BJ (cell line): ENCODE measurements at places on chromosomes 6 and 20.

GRCh38 chr6:63447134-63447533 lies 125.1 kb upstream of the LOC128125822 start:
- no peak for DNase-seq

DNA sequence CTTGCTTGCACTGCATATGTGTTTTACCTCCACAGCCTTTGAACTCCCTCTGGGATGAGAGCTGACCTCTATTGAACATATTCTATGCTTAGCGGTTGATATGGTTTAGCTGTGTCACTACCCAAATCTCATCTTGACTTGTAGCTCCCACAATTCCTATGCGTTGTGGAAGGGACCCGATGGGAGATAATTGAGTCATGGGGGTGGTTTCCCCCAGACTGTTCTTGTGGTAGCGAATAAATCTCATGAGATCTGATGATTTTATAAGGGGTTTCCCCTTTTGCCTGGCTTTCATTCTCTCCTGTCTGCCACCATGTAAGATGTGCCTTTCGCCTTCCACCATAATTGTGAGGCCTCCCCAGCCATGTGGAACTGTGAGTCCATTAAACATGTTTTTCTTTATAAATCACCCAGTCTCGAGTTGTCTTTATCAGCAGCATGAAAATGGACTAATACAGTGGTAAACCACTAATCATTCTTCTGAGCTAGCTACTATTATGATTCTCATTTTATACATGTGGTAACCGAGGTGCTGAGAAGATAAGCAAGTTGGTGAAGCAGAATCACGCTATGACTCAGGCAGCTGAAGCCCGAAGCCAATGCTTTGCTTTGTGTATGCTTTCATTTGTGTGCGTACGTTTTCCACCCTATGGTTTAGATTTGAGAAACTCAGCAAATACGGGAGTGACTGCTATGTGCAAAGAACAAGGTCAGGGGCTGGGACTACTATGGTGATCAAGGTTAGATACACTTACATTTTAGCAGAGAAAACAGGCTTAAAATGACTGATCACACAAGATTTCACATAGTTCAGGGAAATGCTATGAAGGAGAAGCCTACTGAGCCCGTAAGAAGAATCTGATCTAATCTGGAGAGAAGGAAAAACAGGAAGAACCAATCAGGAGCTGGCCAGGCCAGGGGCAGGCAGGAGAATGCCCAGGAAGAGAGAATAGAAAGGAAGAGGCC lies 363.5 kb downstream of the ESR1 start:
- DNase-seq: no peak

GRCh38 chr20:5061213-5061612 lies 58.5 kb downstream of the PCNA start:
- DNase-seq: no peak

- DNase-seq: no peak
Measured at GRCh38 chr6:56479381-56479780, 163.3 kb downstream of the DST start.

- DNase-seq: no peak
Measured at GRCh38 chr6:24497254-24497970, 2.6 kb downstream of the ALDH5A1 start.

- no peak for DNase-seq
Measured at GRCh38 chr6:156977527-156978291, 200.5 kb downstream of the ARID1B start.

- DNase-seq: no peak
Measured at GRCh38 chr6:13178107-13178506, 150.2 kb downstream of the TBC1D7 start.

DNA sequence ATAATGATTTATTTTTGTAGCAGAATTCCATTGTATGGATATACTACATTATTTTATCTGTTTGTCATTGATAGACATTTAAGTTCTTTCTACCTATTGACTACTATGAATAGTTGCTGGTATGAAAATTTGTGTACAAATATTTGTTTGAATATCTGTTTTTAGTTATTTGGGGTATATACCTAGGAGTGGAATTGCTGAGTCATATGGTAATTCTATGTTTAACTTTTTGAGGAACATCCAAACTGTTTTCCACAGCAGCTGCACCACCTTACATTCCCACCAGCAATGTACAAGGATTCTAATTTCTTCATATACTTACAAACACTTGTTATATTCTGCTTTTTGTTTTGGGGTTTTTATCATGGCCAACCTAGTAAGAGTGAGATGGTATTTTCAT lies 56.1 kb upstream of the SDHAF4 start:
- no peak for DNase-seq

DNA sequence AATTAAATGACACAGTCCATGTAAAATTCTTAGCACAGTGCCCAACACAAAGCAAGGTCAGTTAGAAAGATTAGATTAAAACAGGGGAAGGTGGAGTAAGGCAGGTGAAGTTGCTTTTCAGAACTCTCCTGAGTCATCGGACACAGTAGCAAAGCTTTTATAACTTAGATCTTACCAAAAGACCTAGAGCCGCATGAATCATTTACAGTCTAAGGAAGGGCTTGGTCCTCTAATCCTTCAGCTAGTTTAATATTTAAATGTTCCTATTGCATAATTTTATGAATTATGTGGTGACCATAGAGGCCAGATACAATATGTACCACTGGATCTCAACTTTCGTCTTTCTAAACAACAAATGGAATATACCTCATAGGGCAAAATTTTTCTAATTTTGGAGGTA lies 202.1 kb upstream of the SNX9 start:
- DNase-seq: no peak

DNA sequence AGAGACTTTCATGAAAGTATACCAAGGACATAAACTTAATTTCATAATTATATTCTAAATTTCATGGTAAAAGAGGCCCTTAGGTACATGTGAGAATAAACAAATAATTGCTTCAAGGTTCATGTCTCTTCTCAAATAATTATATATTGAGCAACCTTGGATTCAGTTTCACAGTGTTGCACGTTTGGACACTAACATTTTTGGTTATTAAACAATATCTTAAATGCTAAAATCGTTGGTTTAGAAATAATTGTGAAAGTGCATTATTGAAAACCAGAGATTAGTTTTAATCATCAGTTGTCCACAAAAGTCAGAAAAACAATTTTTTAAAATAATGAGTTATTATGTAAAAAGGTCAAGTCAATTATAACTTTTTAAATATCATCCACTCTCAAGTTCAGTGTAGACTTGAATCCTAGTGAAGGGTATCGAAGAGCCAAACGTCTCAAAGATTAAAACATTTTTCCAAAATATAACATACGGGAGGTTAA lies 227.1 kb upstream of the DEFB112 start:
- DNase-seq: no peak

GRCh38 chr6:82178759-82179112 lies 68.8 kb downstream of the IBTK start:
- no peak for DNase-seq

DNA sequence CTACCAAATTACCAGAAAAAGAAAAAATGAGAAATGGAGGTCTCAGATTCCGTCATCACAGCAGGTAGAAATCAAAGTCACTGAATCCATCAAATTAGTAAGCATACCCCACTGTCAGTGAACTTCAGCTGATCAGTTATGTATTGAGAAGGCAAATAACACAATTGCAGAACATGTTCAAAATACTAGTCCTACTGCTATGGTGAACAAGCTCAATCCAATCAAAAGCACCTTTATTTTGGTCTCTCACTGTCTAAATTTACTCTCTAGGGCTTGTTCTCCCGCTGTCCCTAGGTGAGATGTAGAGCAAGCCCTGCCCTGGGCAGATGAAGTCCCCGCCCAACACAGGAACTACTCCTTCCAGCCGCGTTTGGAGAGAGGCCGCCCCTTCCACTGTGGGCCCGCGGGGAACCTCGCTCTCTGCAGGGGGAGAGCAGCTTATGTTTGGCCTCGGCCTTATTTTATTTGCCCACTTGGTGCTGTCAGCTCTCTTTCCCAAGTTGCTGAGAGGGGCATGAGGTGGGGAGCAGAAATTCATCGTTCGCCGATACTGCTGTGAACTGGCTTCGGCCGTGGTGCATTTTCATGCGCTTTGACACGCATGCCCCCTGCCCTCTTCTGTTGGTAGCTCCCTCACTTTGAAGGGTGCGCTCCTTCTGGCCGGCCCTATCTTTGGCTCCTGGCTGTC lies 14.3 kb upstream of the MAP1LC3A start:
- no peak for DNase-seq

DNA sequence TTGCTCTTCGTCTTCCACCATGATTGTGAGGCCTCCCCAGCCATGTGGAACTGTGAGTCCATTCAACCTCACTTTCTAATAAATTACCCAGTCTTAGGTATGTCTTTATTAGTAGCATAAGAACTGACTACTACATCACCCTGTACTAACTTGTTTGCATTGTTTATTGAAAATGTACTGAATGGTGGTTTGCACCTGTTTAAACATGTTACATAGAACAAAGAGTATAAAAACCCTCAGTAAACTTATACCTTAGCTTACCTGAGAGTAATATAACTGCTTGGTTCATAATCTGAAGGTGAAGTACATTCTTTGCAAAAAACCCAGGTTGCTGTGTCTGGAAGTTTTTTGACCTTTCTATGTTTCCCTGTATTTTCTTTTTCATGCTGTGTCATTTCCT lies 777.8 kb downstream of the TBC1D32 start:
- no peak for DNase-seq

- peak; percentile 43 for DNase-seq
Measured at GRCh38 chr20:11159728-11160127, 485.9 kb upstream of the JAG1 start.

- DNase-seq: no peak
Measured at GRCh38 chr6:51753635-51754034, 333.8 kb downstream of the PKHD1 start.

- DNase-seq: no peak
Measured at GRCh38 chr6:113662688-113663333, 194.3 kb upstream of the MARCKS start.

- no peak for DNase-seq
Measured at GRCh38 chr20:46232539-46232938, 75.8 kb downstream of the CDH22 start.

DNA sequence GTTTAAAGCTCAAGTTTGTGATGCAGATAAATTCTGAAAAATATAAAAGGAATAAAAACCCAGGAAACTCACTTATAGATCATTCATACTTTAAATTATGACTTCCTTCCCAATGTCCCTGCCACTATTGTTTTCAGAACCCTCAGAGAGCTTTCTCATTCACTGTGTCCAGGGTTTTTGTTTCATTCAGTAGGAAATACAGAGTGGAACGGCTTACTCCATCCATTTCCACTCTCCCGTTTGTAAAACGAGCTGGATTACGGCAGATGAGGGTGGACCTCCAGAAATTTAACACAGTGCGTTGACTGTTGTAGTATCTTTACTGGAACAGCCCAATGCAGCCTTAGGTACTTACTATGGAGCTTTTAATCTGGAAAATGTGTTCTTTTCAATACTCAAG lies 23.6 kb downstream of the BPIFA1 start:
- no peak for DNase-seq

- no peak for DNase-seq
Measured at GRCh38 chr6:119347466-119348095, 2.0 kb downstream of the MAN1A1 start.

DNA sequence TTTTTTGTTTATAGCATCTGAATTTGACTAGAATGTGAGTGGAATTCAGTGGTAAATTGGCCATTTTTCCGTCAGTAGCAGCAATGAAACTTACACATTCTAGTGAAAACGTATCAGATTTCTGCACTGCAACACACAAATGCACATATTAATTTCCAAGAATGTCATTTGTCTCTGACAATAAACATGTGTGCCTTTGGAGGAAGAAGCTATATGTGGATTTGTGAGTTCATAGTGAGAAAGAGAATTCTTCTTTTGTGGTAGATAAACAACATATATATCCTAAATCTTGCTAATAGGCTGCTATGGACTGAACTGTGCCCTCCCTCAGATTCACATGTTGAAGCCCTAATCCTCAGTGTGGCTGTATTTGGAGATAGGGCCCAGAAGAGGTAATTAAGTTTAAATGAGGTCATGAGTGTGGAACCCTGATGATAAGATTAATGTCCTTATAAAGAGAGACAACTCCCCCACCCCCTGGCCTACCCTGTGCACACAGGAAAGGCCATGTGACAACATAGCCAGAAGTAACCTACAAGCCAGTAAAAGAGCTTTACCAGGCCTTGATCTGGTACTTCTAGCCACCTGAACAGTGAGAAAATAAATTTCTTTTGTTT lies 200.2 kb upstream of the EYA4 start:
- no peak for DNase-seq

DNA sequence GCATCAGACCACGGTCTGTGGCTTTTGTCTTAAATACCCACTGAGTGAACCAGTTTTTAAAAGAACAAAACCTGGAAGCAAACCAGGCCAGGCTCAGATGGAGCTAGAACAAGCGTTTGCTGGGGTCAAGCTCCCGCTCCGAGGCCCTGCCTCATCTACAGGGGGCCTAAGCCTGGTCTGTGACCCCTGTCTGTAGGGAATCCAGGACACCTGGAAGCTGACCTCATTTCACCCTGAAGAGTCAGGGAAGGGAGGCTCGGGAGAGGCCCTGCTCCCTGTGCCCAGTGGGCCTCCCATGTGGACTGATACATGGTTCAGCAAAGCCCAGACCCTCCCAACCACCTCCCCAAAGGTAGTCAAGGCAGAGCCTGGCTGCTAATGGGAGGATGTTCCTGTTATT lies 26.8 kb upstream of the DLGAP4 start:
- no peak for DNase-seq

GRCh38 chr6:1188199-1188598 lies 123.7 kb upstream of the FOXQ1 start:
- no peak for DNase-seq

DNA sequence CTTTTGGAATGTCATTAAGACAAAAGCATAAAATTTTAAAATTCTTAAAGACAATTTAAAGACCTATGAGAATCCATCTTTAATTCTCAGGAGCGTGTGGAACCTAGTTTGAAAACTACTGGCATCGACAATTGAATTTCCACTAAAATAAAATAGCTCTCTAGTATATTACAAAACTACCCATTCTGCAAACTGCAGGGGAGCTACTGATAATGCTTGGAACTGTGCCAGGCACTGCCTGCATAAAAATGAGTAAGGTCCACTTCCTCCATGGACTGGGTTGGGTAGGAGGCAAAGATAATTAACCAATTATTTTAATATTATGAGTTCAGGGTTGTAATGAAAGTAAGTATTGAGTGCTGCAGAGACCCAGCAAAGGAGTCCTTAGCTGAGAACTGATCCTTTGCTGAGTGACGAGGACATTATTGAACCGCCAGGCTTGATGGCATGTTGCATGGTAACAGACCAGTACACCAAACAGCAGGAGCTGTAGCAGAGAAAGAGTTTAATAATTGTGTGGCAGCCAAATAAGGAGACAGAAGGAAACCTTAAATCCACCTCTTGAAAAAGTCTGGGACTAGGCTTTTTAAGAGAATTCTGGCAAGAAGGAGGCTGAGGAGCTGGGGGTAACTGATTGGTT lies 261.3 kb downstream of the ESR1 start:
- no peak for DNase-seq

GRCh38 chr6:146595972-146596731 lies 2.6 kb upstream of the ADGB start:
- DNase-seq: no peak
